ENCODE measurements at places on chromosomes 5 and 9. TPM values are rescaled to one million over a fixed set of nuclear protein-coding genes. Genes with fewer than 3 reads are reported as not detected.

DNA sequence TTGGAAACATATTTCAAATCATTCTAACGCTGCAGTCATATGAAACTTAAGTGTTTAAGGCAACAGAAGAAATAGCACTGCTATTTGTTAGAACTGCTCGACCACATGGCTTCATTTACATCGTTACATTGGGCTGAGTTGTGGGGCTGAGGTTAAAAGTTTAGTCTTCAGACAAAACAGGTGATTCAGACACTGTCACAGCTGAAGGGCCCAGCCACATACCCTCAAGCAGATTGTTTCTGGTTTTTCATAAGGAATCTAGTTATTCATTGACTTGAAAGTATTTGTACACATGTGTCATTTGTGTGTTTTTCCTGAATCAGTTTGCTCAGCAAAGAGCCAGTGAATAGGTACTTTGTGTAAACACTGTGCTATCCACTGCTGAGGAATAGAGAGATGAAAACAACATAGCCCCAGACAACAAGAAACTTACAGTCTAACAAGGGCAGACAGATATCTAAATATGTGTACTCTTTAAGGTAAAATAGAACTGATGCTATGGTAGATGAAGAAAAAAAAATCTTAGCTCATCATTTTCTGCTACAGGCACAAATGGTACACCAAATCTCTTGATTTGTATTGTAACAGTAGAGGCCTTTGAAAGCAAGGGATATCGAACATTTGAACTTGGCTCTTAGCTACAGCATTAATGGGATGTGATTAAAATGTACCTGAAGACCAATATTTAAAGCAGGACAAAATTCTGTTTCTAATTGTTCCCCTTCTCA lies 357.6 kb upstream of the RPS23 start:
- no peak for DNase-seq

- no peak for DNase-seq
These were observed 298.3 kb upstream of the ACTBL2 start for GRCh38 chr5:57780961-57781325.

GRCh38 chr9:88658311-88658822 lies 123.4 kb downstream of the NXNL2 start:
- peak; percentile 34 for DNase-seq

RLN2 gene
- 4.3 TPM for polyA plus RNA-seq

- DNase-seq, result no peak
These were observed 79.9 kb upstream of the FBXL17 start for GRCh38 chr5:108461628-108462367.

DMRT3 gene
- 1.8 TPM for polyA plus RNA-seq

CPEB4 gene
- polyA plus RNA-seq, result 40.2 TPM

DNA sequence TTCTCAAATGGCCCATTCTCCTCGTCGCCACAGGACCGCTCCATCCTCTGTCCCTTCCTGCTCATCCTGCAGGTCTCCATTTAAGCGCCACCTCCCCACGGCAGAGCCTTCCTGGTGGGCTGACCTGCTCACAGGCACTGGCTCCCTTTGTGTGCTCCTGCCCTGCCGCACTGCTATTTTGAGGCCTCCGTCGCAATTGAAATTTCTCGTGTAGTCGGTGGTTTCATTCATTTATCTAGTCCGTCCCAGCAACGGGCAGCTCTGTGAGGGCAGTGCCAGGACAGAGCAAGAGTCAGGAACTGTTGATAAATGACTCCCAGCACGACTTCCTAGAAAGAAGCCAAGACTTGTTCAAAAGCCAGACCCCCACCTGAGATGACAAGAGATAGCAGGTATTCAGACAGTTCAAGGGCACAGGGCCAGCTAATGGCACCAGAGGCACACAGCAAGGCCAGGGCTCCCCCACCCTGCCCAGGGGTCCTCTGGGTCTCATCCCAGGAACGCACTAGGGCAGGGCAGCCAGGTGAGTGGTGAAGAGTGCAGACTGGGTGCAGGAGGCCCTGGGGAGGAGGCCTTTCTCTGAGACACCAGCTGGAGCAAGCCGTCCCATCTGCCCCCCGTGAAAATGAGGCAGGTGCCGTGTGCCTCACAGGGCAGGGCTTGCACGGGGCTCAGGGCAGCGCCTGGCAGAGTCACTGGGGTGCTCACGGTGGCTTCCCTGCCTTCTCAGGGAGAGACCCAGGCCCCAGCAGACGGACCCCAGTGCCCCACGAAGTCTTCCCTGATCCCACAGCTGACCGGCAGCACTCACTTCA lies 36.9 kb downstream of the FAM78A start:
- no peak for DNase-seq

- DNase-seq, result no peak
These were observed 362.8 kb upstream of the RPS23 start for GRCh38 chr5:82640916-82641315.

DNA sequence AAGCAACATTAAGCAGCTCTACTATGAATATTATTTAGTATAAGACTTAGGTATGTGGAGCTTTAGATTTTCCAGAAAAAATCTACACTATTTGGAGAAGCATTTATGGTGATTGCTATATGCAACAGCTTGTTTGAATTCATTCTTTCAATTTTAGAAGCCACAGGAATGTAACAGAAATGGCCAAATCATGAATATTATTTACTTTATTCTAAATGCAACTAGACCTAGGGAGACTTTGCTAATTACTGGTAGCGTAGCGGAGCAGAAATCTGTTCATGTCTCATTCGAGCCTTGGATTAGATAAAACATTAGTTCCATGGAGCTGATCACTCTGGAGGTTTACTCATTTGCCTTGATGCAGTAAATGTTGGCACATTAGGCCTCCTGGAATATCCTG lies 290.2 kb downstream of the ZNF608 start:
- DNase-seq, result no peak

DNA sequence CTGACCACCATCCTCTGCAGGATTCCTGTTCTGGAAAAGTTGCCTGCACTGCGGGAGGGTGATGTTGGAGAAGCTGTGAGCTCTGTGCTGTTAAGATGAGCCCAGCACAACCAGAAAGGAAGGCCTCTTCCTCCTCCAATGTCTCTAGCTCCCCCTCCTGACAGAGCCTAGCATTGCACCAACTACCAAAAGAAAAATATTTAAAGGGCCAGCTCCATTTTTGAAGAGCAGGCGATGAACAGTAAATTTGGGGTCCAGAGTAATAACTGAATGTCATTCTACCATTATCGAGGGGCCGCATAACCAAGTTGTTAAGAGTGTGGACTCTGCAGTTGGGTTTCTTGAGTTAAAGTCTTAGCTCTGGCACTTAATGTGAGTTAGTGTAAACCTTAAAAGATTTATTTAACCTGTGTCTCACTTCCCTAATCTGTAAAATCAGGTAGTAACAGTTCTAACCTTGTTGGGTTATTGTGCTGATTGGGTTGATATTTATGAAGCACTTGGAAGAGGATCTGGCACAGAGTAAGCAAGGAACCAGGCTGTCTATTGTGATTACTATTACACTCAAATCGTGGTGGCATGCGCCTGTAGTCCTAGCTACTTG lies 3.9 kb downstream of the TEX53 start:
- DNase-seq, result peak; percentile 51

DNA sequence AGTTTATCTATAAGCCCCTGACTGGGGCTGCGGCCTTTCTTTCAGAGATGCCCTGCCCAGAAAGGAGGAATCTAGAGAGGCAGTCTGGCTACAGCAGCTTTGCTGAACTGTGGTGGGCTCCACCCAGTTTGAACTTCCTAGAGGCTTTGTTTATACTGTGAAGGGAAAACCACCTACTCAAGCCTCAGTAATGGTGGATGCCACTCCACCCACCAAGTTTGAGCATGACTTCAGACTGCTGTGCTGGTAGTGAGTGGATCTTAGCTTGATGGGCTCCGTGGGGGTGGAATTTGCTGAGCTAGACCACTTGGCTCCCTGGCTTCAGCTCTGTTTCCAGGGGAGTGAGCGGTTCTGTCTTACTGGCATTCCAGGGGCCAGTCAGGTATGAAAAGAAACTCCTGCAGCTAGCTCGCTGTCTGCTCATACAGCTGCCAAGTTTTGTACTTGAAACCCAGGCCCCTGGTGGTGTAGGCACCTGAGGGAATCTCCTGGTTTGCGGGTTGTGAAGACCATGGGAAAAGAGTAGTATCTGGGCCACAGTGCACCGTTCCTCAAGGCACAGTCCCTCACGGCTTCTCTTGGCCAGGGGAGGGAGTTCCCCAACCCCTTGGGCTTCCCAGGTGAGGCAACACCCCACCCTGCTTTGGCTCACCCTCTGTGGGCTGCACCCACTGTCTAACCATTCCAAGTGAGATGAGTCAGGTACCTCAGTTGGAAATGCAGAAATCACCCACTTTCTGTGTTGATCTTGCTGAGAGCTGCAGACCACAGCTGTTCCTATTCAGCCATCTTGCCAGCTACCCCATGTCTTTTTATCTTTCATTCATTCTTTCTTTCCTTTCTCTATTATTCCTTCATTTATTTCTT lies 211.8 kb upstream of the C9orf72 start:
- DNase-seq, result no peak

GRCh38 chr5:153187503-153187902 lies 303.0 kb upstream of the GRIA1 start:
- no peak for DNase-seq

- DNase-seq, result no peak
These were observed 207.4 kb downstream of the DAB2IP start for GRCh38 chr9:121858788-121859187.

DNA sequence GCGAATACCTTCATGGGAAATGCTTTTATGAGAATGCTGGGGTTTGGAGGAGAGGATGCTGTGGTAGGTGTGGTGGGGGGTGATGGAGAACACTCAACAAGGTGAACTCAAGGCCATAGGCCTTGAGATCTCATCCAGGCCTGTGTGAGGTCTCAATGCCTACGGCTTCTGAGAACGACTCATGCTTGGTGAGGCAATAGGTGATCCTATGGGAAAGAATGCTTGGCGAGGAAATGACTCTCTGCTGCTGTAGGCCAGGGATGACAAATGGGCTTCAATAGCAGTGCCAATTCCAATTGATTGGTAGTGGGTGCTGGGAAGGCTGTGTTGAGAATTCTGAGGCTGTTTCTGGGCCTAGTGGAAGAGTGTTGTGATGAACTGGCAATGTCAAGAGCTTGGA lies 280.2 kb upstream of the CLINT1 start:
- DNase-seq, result no peak
